ENCODE measurements at places on chromosomes 3 and 15. TPM values are rescaled to one million over a fixed set of nuclear protein-coding genes. Genes with fewer than 3 reads are reported as not detected.

RBPMS2 gene
- not detected for total RNA-seq

PDIA5 gene
- 36.6 TPM for total RNA-seq

CDHR4 gene
- not detected for total RNA-seq

C15orf62 gene
- not detected for total RNA-seq

AGBL1 gene
- total RNA-seq = not detected

IGSF11 gene
- total RNA-seq = 0.56 TPM

ADGRG7 gene
- not detected for total RNA-seq

PROK2 gene
- not detected for total RNA-seq

TLR9 gene
- total RNA-seq = not detected

SLC6A1 gene
- under 0.01 TPM for total RNA-seq
